Activated CD8-positive, alpha-beta T cell treated with anti-CD3 and anti-CD28 coated beads for 36 hours (primary cell): ENCODE measurements at places on chromosomes 7 and 10. TPM values are rescaled to one million over a fixed set of nuclear protein-coding genes. Genes with fewer than 3 reads are reported as not detected.

Gene MOGAT3
- total RNA-seq = not detected

DNA sequence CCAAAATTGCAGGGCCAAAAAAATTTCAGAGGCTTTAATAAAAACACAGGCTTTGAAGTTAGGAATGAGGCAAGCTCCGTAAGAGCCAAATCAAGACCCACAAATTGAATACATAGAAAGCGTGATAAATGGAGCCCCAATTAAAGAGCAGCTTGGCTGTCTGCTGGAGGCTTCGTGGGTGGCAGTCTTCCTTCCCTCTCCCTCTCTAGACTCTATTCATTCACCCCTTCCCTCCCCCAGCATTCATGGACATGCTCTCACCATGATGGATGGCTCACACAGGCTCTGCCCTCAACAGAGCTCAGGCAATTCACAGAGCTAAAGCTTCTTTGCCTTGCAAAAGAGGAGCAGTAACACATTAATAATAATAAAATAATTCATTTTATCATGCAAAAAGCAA, 214.1 kb downstream of the HERPUD2 start:
- H3K4me1 ChIP-seq = no peaks in the 10 kb centered on the region
- no peaks in the 10 kb centered on the region for H3K36me3 ChIP-seq
- no peak for DNase-seq
- no peak overlapping the region for H3K4me3 ChIP-seq
- H3K27me3 ChIP-seq = peaks cover 4% of the 10 kb centered on the region
- H3K27ac ChIP-seq = no peak overlapping the region

GRCh38 chr10:91788527-91788926, 9.7 kb upstream of the TNKS2 start:
- no peak overlapping the region for H3K27ac ChIP-seq
- DNase-seq = no peak
- H3K27me3 ChIP-seq = no peaks in the 10 kb centered on the region
- no peak overlapping the region for H3K4me3 ChIP-seq
- H3K36me3 ChIP-seq = no peaks in the 10 kb centered on the region

Gene ANKRD2
- not detected for total RNA-seq

DNA sequence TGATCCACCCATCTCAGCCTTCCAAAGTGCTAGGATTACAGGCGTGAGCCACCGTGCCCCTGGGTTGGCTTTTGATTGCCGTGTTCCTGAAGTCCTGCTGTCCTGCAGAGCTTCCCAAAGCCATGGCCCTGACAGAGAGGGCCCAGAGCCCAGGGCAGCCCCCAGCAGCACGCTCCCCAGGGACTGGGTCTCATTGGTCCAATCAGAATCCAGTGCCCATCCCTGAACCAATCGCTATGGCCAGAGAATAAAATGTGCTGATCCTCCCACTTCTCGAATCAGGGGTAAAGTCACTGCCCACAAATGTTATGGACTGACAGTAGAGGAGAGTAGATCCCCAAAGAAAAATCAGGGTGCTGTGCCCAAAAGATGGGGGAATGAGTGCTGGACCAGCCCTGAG, 5.0 kb upstream of the C10orf105 start:
- DNase-seq = no peak
- H3K4me1 ChIP-seq = peaks cover 74% of the 10 kb centered on the region
- no peaks in the 10 kb centered on the region for H3K36me3 ChIP-seq
- H3K4me3 ChIP-seq = no peak overlapping the region
- no peaks in the 10 kb centered on the region for H3K27me3 ChIP-seq
- H3K27ac ChIP-seq = peak overlapping the region; percentile 99

DNA sequence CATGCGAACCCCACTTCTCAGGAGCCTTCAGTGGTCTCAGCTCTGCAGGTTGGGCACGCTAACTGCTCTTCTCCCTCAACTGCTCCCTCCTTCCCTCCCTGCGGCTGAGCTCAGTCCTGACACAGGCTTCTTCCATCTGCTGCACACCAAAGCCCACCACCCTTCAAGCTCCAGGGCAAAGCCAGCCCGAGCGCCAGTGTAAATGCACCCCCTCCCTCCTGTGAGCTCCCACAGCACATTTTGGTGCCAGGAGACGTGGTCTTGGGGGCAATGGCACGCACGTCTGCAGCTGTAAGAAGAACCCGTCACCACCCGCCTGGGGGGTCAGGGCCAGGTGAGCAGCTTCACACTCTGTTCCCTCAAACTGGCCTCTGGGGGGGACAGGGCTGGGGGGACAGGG, 15.9 kb downstream of the VIPR2 start:
- H3K4me1 ChIP-seq = no peaks in the 10 kb centered on the region
- H3K36me3 ChIP-seq = no peaks in the 10 kb centered on the region
- no peak overlapping the region for H3K4me3 ChIP-seq
- no peak overlapping the region for H3K27ac ChIP-seq
- DNase-seq = no peak
- H3K27me3 ChIP-seq = peaks cover 5% of the 10 kb centered on the region

GRCh38 chr7:28346256-28346655, 66.1 kb upstream of the CREB5 start:
- H3K36me3 ChIP-seq = no peaks in the 10 kb centered on the region
- DNase-seq = no peak
- no peaks in the 10 kb centered on the region for H3K4me1 ChIP-seq
- peaks cover 1% of the 10 kb centered on the region for H3K27me3 ChIP-seq
- no peak overlapping the region for H3K4me3 ChIP-seq

Gene CRHR2
- not detected for total RNA-seq

GRCh38 chr10:44960482-44961229, 1.1 kb downstream of the RASSF4 start:
- H3K27me3 ChIP-seq = no peaks in the 10 kb centered on the region
- no peak for DNase-seq
- peaks cover 15% of the 10 kb centered on the region for H3K4me1 ChIP-seq
- no peak overlapping the region for H3K27ac ChIP-seq
- H3K4me3 ChIP-seq = peak overlapping the region; percentile 81

Gene NEUROD6
- not detected for total RNA-seq

- no peak overlapping the region for H3K27ac ChIP-seq
- H3K36me3 ChIP-seq = no peaks in the 10 kb centered on the region
- DNase-seq = no peak
- H3K27me3 ChIP-seq = peaks cover 2% of the 10 kb centered on the region
- H3K4me3 ChIP-seq = no peak overlapping the region
Measured at GRCh38 chr7:108290459-108291151, 160.4 kb upstream of the LAMB4 start.

DNA sequence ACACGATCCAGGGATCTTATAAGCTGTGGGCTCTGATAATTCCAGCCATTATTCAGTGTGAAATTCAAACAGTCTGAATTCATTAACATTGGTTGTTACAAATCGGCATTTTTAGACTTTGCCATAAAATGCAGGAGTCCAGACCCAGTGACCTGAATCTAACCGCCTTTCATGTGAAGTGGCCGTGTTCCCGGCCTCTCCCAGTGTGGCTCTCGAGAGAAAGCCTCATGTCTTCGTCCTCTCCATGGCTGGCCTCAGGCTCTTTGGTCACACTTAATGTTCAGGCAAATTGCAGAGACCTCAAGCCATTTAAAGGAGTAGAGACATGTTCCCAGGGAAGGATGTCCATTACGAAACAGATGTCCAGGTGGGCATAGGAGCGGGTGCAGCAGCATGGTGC, 59.3 kb downstream of the CTBP2 start:
- H3K4me3 ChIP-seq = no peak overlapping the region
- no peak overlapping the region for H3K27ac ChIP-seq
- DNase-seq = no peak
- no peaks in the 10 kb centered on the region for H3K36me3 ChIP-seq

DNA sequence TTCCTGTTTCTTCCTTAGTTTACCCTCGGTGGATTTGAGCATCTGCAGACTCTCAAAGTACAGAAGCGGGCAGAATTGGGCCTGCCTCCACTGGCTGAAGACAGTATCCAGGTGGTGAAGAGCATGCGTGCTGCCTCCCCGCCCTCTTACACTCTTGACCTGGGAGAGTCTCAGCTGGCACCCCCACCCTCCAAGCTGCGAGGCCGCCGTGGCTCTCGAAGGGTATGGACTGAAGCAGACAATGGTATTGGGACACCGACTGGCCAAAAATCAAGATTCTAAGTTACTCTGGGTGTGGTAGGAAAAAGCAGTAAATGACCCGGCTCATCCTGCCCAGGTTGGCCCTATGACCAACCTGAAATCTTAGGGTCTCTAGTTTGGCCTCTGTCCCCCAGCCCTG, 22.2 kb downstream of the STRIP2 start:
- H3K4me1 ChIP-seq = no peaks in the 10 kb centered on the region
- peaks cover 15% of the 10 kb centered on the region for H3K36me3 ChIP-seq
- H3K4me3 ChIP-seq = no peak overlapping the region
- H3K27ac ChIP-seq = no peak overlapping the region

DNA sequence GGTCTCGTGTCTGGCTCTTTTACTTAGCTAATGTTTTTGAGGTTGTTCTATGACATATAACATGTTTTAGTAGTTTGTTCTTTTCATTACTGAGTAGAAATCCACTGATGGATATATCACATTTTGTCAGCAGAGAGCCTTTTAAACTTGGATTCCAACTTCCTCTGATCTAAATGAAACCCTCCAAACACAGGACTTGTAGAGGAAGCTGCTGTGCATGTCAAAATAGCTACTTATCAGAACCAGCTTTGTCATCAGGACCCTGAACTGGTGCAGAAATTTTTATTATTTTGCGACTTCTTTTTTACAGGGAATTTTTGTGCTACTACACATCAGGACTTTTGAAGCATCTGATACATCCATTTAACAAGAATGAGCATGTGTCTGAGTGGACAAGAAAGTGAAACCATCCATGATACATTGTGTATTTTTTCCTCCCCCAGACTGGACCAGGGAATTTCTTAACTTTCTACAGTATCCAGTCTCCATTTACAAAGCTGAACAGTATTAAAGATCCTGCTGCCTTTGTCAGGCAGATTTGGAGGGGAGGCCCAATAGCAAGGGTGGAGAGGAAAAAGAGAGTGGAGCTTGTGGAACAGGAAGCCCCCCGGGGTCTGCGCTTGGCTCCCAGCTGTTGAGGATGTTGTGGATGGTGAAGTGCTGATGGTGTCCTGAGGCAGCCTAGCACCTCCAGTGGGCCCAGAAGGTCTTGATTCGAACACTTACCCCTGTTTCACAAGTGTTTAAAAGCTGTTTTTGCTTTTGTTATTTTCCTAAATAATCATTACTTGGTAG, 29.3 kb upstream of the MTPAP start:
- H3K4me3 ChIP-seq = no peak overlapping the region
- no peak for DNase-seq
- peaks cover 6% of the 10 kb centered on the region for H3K4me1 ChIP-seq

DNA sequence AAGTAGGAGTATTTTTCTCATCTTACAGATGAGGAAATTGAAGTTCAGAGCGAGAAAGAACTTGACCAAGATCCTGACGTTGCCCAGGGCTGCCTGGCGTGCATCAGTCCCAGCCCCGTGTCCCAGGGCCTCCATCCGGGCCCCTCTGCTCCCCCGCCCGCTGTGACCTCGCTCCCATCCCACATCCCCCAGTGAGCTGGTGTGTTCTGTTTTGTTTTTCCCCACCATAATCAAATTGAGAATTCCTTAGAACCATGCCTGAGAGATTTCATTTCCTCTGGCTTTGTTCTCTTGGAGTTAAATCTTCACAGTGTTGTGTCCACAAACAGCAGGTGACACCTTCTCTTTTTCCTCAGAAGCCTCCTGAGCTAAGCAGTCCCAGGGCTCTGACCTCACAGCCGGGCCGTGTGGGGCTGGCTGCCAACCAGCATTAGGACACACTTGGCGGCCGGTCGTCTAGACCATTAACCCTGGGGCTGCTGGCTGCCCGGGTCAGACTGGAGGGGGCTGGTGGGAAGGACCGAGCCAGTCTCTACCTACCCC, 44.3 kb downstream of the PFKP start:
- no peak for DNase-seq
- H3K36me3 ChIP-seq = peaks cover 82% of the 10 kb centered on the region
- no peaks in the 10 kb centered on the region for H3K4me1 ChIP-seq
- no peak overlapping the region for H3K27ac ChIP-seq
- no peak overlapping the region for H3K4me3 ChIP-seq
